Coronary artery (tissue), 2 donors: ENCODE measurements at places on chromosomes 12 and 14.

DNA sequence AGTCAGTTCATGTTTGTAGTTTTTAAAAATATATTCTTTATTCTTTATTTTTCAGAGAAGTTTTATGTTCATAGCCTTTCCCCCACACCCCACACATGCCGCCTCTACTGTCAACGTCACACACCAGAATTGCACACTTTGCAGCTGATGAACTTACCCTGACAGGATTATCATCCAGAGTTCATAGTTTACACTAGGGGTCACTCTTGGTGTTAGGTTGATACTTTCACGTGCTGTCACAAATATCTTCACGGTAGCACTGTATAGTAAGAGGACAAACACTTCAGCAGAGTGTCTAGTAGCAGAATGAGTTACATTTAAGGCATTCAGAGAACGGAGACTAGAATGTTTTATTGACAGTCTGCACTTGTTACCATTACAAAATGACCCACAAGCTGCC lies 5.1 kb downstream of the DPPA3 start:
- DNase-seq, result no peak

- DNase-seq, result no peak
Measured at GRCh38 chr14:81023095-81023710, 67.8 kb downstream of the TSHR start.

- no peak for DNase-seq
Measured at GRCh38 chr12:128534906-128535305, 267.9 kb downstream of the TMEM132C start.

DNA sequence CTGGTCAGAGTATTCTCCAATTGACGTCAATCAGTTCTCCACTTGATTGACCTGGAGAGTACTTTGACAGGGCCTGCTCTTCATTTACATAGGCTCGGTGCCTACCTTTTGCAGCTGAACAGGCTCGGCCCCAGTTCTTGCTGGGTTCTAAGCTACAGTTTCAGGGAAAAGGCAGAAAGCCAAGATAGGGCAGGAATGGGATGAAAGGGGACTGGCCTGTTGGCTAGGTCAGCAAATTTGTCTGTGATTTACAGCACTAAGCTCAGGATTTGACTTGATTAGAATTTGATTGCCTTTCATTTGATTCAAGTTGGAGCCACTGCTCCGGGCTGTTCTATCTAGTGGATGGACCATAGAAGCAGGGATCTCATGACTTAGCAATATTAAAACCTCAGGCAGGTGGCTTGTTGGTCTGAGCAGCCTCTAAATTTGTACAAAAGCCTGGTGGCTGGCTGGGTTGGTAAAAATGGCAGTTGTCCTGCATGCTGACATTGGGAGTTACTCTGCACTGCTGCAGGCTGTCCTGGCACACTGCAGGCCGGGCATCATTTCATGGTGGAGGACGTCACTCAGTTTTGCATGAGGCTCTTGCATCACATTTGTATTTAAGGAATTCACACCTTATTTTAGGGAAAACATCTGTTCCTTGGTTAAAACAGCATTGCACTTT lies 71.8 kb downstream of the BICD1 start:
- no peak for DNase-seq
